ENCODE measurements at places on chromosomes 2 and 18.

- no peak for DNase-seq
These were observed 40.6 kb upstream of the GULP1 start for GRCh38 chr2:188251034-188251433.

- no peak for DNase-seq
These were observed 173.9 kb upstream of the CDH2 start for GRCh38 chr18:28350821-28351220.

DNA sequence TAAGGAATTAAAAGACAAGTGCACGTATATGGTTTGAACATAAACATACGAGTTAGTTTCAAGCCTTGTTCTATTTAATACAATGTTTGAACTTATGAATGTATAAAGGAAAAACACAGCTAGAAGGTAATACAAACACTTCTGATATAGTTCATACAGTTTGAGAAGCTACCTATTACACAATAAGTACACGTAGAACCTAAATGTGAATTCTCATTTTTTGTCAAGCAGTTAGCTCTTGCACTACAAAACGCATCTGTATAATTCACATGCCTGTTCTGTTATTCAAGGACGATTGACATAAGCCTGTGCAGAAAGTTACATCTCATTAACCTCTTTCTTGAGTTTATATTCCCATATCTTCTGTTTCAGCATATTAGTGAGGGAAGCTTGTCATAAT is 2.7 kb downstream of the LRP1B start:
- no peak for DNase-seq

DNA sequence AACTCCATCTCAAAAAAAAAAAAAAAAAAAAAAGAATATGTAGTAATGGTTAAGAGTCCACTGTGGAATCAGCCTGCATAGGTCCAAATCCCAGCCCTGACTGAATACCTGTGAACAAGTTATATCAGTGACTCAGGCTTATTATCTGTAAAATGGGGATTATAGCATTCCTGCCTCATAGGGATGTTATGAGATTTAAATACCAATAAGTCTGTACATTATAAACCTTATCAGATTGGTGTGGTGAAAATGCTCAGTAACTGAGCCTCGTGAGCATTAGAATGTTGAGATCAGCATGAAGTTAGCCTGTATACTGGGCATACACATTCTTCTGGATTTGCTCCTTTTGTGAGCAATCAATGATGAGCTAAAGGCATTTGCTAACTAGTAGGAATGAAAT is 3.0 kb upstream of the AMMECR1L start:
- DNase-seq, result no peak

- DNase-seq, result no peak
These were observed 762 bp downstream of the VPS4B start for GRCh38 chr18:63421514-63421913.

DNA sequence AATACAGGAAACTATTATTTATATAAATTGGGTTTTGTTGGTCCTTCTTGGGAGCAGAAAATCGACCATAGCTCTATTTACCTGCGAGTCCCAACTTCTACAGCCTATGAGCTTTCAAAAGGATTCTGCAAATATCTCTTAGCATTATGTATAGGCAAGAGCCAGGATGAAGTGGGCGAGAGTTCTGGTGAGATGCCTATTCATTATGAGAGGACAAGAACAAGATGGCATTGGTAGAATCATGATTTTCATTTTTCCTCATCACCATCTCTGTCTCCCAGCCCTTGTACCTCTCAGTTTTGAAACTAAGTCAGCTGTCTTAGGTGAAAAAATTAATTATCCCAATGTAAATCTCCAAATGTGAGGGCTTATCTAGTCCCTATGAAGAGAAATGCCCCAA is 25.0 kb downstream of the WIPF1 start:
- no peak for DNase-seq

- DNase-seq, result no peak
These were observed 44.5 kb downstream of the LRATD1 start for GRCh38 chr2:14677039-14677438.

- no peak for DNase-seq
These were observed 4.8 kb downstream of the CHRND start for GRCh38 chr2:232530626-232531260.

GRCh38 chr2:66509326-66509811 is 74.4 kb downstream of the MEIS1 start:
- no peak for DNase-seq

DNA sequence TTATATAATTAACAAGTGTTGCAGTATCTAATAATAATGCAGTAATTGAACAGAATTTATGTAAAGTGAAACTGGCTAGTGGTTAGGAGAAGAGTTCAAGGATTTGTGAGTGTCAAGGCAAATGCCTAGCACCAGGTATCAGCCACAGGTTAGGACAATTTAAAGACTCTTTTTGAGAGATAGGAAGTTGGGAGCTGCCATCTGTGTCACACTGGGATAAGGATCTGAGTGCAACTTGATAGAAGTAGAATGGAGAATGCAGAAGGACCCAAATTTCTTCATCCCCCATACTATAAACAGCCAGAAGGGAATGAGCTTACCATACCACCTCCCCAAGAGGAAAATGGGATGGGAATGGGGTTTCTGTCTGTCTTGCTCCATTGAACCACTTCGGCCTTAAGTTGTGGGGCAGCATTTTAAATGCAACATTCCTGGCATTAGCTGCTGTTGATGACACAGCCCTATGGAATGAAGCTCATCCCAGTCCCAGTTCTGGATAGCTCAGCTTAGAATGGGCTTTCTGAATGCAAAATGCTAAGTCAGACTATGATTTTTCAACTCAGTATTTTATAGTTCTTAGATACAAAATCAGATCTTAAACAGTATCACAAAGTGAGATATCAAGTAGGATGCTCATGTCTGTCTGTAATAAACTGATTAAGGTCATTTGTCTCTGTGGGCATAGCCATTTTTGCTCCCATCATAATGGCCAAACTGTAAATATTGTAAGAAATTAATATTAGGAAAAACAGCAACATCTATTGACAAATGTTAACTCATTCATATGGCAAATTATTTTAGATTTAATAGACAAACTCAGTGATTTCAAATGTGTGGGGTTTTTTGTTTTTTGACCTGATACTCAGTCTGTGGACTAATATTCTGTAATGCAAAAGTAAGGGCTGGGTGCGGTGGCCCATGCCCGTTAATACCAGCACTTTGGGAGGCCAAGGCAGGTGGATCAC is 44.0 kb downstream of the GPR155 start:
- no peak for DNase-seq

GRCh38 chr2:2808551-2809058 is 477.5 kb upstream of the MYT1L start:
- DNase-seq, result no peak

- DNase-seq, result no peak
These were observed 42.1 kb downstream of the BOD1L2 start for GRCh38 chr18:57188851-57189557.

GRCh38 chr2:217410681-217410960 is 550.8 kb upstream of the TNP1 start:
- no peak for DNase-seq

DNA sequence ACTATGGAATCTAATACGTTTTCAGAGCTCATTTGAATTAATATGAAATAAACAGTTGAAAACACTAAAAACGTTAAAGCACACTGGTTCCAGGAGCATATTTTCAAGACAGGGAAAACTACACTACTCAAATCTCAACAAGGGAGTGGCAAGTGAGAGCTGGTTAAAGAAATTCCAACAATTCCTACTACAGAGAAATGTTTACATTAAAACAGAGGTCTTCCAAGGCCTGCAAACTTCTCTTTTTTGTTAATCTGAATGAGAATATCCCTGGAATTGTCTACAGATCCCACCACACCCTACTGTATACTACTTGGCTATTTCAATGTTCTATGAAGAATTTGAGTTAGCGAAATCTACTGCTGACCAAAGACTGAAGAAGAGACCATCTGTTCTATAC is 231.5 kb downstream of the ZEB2 start:
- DNase-seq, result no peak

DNA sequence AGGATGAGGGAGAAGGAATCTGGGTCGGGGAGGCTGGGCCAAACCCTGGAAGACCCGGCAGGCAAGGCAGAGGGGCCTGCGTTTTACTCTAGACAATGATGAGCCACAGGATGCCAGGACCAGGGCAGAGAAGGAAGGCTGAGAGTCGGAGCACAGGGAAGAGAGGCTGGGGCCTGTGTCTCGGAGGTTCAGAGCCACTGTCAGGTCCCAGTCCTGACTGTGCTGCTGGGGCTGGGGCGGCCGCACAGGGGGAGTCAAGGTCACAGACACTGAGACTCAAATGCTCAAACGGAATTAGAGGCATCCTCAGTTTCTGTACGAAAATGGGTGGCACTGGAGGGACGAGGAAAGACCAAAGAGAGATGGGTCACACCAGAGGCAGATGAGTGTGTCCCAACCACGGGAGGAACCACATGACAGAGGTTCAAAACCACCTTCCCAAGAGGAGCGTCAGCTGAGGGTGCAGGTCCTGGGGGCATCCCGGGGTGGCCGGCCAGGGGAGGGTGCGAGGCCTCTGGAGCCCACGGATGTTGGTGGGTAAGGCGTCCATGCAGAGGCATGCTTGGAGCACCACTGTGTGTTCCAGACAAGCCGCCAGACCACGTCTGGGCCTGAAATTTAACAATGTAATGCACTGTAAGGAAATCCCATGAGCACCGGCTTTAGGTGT is 14.7 kb downstream of the HDAC4 start:
- DNase-seq, result no peak

DNA sequence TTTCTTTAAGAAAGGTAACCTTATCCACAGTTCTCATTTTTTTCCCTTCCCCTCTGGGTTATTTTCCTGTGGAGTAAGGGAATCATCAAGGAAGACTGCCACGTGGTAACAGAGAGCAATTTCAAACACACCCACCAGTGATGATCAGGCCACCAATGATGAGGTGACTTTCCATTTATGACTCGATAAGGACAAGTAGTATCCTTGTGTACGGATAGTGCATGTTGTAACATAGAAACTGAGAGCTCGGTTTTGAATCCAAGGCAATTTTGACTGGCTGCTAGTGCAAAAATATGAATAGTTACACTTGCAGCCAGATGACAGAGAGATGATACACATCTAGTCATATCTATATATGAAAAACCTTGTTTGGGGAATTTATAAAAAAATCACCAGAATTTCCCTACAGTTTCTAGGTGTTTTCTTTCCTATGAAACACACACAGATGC is 143.6 kb upstream of the TCF4 start:
- no peak for DNase-seq

DNA sequence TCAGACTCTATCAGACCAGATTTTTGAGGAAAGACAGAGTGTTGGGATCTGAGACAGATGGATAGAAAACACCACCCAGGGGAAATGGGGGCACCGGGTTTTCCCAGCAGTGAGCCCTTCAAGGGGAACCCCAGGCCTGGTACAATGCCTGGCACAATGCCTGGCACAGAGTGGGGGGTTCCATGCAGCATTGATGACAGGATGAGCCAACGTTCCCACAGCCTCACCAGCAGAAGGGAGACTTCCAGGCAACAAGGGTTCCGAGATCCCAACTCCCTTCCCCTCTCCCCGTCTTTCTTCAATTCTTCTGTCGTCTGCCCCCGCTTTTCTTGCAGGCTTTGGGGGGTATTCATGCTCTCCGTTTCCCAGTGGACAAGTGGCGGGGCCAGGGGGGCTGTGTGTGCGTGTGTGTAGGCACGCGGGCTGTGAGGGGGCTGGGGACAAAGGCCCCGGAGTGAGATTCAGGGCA is 132.1 kb upstream of the HAAO start:
- DNase-seq, result no peak
